Activated naive CD8-positive, alpha-beta T cell treated with anti-CD3 and anti-CD28 coated beads, Interleukin-2, amount 50 U/mL, for 24 hours (primary cell): ENCODE measurements at places on chromosomes 7 and 10.

DNA sequence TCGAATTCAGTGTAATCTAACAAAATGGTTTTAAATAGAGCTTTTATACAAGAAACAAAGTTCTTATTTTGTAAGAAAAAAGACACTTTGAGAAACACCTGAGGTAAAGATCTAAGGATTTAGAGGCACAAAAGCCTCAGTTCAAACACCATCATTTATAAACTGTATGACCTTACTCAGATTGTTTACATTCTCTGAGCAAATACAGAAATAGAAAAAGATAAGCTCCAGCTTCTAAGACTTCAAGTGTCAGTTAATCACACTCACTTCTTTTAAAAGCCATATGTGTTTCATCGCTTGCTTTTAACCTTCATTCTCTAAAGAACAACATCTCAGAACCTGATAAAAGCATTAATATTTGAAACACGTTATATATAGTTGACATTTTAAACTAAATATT, 27.9 kb downstream of the CADPS2 start:
- DNase-seq, result no peak

DNA sequence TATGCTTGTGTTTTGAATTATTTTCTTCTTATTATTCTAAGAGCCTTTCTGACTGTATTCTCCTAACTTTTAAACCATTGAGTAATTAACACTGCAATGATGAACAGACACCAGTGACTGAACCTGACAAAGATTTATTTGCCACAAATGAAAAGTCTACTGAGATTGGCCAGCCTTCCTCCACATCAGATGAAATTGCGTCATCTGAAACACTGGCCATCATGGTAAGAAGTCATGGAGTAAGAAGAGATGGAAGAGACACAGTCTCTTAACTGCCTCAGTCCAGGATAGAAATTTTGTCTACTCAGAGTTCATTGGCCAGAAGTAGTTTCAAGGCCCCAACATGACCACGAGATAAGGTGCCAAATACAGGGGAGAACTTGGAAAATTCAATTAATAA, 357.8 kb downstream of the BMPER start:
- no peak for DNase-seq

GRCh38 chr10:58608351-58608750, 95.7 kb downstream of the BICC1 start:
- no peak for DNase-seq

DNA sequence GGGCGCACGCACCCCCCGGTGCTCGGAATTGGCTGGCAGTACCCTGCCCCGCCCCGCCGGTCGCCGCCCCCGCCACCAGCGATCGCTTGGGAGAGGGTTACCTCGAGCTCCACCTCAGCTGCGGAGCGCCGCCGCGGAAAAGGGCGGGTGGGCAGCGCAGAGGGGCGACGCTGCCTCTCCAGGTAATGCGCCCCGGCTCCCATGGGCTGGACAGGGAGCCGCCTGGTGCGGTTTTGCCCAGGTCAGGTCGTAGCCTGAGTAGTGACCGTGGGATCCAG, 1.3 kb downstream of the PFKFB3 start:
- DNase-seq, result peak; percentile 69

DNA sequence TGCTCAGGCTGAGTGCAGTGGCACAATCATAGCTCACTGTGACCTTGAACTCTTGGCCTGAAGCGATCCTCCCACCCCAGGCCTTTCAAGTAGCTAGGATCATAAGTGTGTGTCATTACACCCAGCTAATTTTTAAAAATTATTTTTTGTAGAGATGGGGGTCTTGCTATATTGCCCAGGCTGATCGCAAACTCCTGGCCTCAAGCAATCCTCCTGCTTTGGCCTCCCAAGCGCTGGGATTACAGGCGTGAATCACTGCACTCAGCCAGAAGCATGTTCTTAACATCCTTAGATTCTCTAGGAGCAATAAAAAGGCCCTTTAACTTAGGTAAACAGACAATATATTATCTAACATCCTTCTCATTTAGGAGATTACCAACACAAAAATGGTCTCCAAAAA, 38.3 kb upstream of the EFCAB10 start:
- no peak for DNase-seq

GRCh38 chr7:129166745-129167144, 21.7 kb upstream of the SMO start:
- no peak for DNase-seq

DNA sequence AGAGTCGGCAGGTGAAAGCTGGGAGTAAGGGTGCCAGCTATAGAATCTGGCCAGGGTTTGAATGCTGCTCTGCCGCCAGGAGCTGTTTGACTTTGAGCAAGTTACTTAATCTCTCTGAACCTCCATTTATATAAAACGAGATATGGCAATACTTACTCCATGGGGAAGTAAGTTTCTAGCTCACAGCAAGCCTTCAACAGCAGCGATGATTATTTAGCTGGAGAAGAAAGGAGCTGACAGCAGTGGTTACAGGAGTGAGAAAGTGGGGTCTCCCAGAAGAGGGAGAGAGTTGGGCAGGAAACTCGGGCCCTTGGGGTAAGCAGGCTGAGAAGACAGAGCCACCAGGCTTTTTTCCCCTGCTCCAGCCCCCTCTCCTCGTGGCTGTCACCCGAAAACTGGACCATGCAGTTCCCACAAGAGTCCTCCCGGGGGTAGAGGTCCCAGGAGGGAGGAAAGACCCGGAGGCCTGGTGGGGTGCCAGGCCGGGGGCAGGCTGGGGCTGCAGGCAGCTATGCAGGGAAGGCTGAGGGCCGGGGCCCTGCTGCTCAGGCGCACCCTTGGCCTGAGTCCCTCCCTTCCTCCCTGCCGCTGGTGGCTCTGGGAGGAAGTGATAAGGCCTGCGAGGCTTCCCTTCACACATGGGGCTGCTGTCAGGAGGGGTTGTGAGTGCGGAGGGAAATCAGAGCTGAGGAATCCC, 3.5 kb downstream of the NOS3 start:
- no peak for DNase-seq

DNA sequence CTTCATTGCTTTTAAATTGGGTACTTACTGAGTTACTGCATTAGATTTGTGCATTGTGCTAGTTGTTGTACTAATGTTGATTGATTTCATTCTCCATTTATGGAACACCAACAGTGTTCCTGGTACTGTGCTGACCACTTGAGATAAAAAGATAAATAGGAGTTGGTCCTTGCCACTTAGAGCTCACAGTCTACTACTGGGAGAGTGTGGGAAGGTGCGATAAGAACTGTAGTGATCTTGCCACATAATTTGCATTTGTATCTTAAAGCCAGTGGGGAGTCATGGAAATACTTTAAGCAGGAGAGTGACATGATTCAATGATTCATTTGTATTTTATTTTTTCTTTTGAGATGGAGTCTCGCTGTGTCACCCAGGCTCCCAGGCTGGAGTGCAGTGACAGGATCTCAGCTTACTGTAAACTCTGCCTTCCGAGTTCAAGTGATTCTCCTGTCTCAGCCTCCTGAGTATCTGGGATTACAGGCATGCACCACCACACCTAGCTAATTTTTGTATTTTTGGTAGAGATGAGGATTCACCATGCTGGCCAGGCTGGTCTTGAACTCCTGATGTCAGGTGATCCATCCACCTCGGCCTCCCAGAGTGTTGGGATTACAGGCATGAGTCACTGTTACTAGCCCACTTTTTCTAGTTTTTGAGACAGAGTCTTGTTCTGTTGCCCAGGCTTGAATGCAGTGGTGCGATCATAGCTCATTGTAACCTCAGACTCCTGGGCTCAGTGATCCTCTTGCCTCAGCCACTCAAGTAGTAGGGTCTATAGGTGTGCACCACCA, 51.2 kb upstream of the TMEM248 start:
- DNase-seq, result no peak
